Stimulated activated CD4-positive, alpha-beta T cell treated with anti-CD3 and anti-CD28 coated beads, Interleukin-12 subunit alpha, Interleukin-12 subunit beta, amount 100 ng/mL, for 24 hours (primary cell): ENCODE measurements at places on chromosomes 3 and 15.

- no peak for DNase-seq
These were observed 84.0 kb downstream of the FILIP1L start for GRCh38 chr3:100030346-100030745.

- no peak for DNase-seq
These were observed 12.7 kb upstream of the LXN start for GRCh38 chr3:158685159-158685558.

DNA sequence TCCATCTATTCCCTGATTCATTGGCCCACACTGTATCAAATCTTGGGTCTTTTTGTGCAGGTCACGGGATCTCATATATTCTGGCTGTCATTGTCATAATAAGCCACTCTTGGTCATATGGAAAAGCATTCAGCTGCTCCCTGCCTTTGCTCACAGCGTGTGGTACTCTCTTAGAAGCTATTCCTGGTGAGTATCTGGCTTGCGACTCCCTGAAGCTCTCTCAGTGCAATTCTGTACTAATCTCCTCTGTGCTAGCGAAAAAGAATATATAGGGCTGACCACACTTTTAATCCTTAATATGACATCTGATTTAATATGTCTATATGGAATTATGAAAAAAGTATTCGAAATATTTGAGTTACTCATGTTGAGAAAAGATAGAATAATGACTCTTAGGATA lies 440.8 kb upstream of the GBE1 start:
- DNase-seq: no peak

GRCh38 chr3:186476044-186476468 lies 68.1 kb downstream of the CRYGS start:
- DNase-seq: no peak

GRCh38 chr15:31081588-31082250 lies 19.8 kb downstream of the TRPM1 start:
- DNase-seq: no peak

DNA sequence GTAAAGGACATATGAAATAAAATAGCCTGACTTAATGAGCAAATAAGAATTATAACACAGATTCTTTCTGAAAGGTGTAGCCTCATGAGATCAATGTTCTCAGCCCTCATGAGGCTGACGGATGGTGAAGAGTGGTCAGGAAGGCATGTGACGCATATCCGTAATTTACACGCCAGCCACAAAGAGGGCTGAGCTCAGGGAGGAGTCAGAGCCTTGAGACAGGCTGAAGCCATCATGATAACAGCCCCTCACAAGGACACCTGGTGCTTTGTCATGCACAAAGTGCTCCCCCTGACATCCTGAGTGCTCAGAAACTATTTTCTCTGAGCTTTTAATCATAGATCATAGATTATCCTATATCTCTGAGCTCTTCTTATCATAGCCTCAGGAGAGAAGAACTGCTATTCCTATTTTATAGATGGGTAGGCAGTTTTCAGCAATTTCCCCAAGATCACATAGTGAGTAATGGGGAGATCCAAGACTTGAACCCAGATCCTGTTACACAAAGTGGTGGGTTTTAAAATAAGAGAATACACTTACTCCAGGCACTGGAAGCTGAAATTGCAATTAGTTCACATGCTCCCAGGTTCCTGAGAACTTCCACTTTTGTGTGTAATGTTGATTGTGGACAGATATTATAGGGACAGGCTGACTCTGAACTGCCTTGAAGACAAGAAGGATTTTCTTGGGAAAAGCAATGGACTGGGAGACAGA lies 267.1 kb downstream of the RPLP1 start:
- DNase-seq: peak; percentile 20

GRCh38 chr15:78018946-78019644 lies 58.4 kb downstream of the TBC1D2B start:
- DNase-seq: no peak

DNA sequence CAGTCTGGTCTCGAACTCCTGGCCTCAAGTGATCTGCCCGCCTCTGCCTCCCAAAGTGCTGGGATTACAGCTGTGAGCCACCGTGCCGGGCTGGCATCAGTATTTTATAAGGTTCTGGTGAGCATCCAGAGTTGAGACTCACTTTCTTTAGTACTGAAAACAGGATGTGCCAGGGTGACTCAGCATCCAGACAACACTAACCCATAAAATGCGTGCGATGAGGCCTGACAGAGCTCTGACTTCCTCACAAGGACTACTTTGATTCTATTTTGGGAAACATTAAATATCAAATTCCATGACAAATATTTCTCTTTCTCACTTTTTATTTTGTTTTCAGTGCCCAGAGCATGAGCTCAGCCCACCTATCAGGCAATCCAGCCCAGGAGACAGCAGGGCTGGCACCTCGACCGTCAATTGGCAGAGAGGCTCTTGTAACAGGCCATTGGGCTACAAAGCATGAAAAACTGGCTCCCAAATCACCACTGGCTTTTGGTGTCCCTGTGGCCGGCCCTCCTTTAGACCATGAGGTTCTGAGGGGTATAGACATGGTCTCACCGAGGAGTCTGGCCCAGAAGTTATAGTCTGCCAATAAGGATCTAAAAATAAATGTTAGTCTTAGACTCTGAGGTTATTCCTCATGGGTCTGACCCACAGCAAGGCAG lies 75.0 kb downstream of the FEM1B start:
- DNase-seq: peak; percentile 20

GRCh38 chr3:172236771-172237742 lies 197.7 kb downstream of the FNDC3B start:
- DNase-seq: no peak
